ENCODE measurements at places on chromosomes 3 and 15.

- DNase-seq = peak; percentile 26
Measured at GRCh38 chr3:185082149-185082548, 70.7 kb downstream of the C3orf70 start.

- DNase-seq = no peak
Measured at GRCh38 chr3:46304739-46305138, 49.2 kb upstream of the CCR2 start.

DNA sequence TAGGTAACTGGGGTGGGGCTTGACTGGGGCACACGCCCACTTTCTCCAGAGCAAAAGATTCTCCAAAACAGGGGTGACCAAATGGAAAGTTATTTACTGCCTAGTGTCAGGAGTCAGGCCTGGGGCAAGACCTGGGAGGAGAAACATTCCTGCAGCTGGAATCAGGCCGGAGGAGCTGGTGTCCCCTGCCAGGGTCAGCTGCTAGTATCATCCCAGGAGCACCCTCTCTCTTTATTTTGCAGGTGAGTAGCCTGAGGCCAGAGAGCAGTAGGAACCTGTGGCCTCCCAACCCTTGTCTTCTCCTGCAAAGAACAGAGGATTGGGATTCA is 32.9 kb downstream of the DNAJB8 start:
- DNase-seq = no peak

- DNase-seq = no peak
Measured at GRCh38 chr3:31705736-31706135, 173.0 kb downstream of the STT3B start.

DNA sequence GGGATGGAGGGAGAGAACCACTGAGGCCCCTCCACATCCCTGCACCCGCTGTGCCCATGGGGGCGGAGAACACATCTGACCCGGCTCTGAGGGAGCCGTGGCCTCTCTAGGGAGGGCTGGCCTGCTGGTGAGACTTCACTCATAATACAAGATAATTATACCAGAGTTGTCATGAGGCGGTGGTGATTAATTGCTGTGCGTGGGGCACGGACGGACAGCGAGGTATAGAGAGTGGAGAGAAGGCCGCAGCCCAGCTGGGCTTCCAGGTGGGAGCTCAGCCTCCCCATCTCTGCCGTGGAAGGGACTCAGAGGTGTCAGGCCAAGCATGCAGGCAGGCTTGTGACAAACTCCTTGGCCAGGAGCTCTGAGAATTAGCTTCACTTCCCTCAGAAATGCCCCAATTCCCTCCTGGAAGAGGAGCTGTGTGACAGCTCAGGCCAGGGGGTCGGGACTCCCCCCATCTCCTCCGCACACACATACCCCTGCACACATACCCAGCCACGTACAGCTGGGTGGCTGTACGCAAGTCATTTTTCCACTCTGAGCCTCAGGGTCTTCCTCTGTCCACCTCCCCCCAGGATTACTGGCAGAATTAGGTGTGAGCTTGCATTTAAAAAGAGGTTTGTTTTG is 6.0 kb upstream of the GATA2 start:
- no peak for DNase-seq

DNA sequence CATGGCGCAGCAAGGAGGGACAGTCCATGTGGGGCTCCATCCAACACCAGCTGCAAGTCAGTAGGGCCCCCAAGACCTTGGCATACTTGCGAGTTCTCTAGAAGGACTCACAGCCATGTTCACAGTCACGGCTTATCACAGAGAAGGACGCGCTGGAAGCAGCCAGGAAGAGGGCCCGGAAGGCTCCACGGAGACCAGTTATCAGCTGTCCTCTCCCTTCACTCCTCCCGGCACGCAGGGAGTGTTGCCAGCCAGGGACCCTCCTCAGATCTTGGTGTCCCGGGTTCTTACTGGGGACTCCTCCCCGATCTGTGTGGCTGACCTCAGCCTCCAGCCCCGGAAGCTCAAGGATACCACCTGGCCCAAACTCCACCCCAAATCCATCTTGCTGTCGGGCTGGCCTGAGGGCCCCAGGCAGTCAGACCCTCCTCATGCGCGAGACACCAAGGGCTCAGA is 68.0 kb downstream of the SLTM start:
- DNase-seq = no peak

- DNase-seq = no peak
Measured at GRCh38 chr3:44464509-44464908, 13.0 kb downstream of the ZNF445 start.

DNA sequence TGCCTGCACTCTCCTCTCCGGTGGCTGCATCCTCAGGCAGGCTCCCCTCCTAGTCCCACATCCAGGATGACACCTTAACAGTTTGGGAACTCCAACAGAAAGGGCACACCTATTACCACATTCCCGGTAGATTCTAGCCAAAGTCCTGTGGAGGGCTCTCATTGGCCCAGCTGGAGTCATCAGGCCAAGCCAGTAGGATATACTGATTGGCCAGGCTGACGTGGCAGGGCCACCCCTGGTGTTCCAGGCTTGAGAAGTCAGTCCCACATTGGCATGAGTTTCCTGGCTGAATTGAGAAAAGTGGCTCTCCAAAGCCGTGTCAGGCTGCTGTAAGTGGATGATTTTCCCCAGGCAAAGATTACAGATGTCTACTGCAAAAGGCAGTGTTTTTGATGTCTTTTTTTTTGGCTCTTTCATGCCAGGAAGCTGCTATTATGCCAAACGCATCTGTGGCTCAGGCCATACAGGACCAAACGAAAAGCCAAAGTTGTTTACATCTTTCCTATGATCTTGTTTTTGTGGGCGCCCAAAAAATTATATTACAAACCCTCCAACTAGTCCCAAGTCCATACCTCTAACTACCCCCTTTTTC is 6.6 kb upstream of the BLM start:
- DNase-seq = no peak

GRCh38 chr3:147348976-147349375 is 57.4 kb downstream of the ZIC4 start:
- DNase-seq = no peak

- DNase-seq = no peak
Measured at GRCh38 chr3:46378426-46378942, 7.7 kb downstream of the CCR5 start.

DNA sequence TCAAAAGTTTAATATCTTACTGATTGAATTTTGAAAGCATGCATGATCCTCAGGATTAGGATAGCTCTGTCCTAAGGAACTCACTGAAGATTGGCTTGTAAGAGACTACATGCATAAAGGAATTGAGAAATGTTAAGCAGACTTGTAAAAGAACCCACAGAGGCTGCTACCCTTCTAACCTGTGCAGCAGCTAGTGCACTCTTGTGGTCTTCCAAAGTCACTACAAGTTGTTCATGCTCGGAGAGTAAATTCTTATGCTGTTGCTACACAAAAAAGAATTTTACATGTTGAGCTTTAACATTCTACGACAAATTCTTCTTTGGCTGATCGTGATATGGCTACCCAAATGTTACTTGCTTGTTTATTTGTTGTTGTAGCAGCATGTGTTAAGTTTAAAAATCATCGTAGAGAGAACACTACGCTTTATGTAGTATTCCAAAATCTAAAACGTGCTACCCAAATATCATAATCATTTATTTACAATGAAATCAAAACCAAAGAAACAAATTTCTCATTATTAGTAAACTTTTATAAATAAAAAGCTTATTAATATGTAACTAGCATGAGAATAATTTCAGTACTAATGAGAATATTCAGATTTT is 55.0 kb downstream of the GOLIM4 start:
- peak; percentile 29 for DNase-seq

DNA sequence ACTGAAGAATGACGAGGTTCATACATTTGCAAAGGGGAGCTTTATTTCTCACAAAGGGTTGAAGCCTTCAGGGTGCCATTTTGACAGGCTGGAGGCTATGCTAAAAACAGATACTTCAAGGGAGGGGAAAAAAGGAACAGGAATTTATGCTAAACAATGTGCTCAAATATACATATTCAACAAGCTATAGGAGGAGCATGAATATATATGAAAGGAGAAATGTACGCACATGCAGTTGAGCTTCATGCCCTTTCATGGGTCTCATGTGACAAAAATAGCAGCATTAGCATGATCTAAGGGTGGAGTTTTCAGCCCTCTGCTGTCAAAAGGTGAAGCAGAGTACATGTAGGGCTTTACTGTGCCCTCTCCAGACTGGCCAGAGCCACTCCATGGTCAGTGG is 44.3 kb upstream of the FSIP1 start:
- no peak for DNase-seq

DNA sequence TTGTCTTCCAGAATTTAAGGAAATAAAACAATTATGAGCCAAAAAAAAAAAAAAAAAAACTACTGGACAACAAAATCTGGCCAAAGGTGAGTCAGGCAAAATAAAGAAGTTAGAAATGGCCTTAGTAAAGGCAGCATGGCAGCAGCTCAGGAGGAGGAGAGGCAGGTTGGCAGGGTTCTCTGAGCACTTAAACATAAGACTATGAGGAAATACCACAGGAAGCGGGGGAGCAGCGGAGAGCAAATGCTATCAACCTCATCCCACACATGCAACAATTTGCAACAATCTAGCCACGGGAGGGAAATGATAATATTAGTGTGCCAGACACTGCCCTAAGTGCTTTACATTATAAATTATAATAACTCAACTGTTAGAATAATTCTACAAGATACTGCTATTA is 247.3 kb upstream of the NSMCE3 start:
- no peak for DNase-seq

DNA sequence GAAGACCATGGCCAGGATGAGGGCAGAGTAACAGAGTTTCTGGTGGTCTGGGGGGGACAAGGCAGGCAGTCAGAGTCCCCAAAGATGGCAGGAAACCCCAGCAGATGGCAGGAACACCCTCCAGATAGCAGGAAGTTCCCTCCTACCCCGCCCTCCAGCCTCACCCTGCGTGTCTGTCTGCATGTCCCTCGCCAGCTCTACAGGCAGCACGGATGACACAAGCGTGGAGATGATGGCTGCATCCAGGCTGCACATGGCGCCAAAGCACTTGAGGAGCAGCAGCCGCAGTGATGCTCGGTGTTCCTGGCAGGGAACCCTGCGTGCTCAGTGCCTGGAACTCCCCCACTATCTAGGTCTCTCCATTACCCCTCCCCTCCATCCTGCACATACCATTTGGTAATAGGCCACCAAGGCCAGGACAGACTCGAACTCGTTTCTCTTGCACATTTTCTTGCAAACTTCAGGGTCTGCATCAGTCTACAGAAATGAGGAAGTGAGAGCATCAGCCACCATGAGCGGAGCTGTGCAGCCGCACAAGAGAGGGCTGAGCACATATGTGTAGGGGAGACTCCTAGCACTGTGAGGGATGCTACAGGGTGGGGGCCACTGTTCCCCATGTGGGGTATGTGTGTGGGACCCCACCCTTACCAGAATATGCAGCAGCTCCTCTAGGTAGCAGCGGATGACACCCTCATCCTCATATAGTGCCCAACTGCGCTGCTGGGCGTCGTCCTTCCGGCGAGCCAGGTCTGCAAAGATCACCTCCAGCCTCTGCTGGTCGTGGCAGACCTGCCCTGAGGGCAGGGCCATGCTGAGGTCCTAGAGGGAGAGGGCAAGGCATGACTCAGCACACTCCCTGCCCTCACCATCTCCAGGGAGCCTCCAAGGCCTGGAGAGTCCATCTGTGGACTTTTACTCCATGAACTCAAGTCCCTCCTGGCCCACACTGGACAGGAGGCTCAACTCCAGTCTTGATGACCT is 6.0 kb downstream of the NCKIPSD start:
- DNase-seq = no peak

- DNase-seq = no peak
Measured at GRCh38 chr3:67118635-67119034, 120.5 kb downstream of the KBTBD8 start.

DNA sequence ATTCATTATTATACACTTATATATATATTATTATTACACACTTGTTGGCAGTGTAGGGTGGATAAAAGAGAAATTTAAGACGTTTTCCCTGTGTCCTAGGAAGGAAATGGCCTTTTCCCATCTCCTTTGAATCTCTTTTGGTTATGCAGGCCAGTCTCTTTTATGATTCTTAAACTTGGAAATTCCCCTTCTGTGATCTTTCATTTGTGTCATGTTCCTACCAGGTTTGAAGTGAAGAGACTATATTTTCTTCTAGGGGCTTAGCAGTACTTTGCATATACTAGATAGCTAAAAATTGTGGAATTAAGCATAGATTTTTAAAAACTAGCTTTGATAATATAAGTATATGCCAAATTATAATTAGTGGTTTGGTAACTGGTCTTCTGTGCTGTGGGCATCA is 58.5 kb downstream of the BBX start:
- no peak for DNase-seq

DNA sequence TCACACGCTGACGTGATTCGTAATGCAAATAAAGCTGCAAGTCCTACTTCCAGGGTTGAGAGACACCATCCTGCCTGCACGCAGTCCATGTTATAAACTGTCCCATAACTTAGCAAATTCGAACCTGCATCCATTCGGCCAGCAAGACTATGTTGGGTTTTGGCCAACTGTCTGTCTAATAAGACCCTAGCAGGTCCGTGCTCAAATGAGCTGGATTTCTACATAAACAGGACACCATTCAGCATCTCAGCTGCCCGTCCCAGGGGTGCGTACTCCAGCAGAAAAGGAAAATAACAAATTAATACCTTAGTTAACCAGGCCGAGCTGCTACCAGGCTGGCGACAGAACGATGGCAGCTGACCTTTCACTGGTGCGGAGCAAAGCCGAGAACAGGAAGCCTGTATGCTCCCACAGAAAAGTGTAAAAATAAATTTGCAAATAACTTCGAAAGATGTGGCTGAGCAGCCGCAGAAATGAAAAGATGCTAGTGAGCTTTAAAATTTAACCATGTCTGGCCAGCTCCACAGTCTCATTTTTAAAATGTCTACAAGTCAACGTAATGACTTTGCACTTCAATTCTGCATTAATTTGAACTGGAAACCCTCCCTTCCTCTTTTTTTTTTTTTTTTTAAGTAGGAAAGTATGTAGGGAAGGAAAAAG is 97.1 kb upstream of the SNRPA1 start:
- DNase-seq = no peak

- DNase-seq = no peak
Measured at GRCh38 chr3:130663092-130663491, 83.5 kb downstream of the PIK3R4 start.

GRCh38 chr3:144708437-144708836 is 736.8 kb downstream of the DIPK2A start:
- no peak for DNase-seq

GRCh38 chr3:133413161-133414020 is 13.5 kb downstream of the BFSP2 start:
- no peak for DNase-seq

DNA sequence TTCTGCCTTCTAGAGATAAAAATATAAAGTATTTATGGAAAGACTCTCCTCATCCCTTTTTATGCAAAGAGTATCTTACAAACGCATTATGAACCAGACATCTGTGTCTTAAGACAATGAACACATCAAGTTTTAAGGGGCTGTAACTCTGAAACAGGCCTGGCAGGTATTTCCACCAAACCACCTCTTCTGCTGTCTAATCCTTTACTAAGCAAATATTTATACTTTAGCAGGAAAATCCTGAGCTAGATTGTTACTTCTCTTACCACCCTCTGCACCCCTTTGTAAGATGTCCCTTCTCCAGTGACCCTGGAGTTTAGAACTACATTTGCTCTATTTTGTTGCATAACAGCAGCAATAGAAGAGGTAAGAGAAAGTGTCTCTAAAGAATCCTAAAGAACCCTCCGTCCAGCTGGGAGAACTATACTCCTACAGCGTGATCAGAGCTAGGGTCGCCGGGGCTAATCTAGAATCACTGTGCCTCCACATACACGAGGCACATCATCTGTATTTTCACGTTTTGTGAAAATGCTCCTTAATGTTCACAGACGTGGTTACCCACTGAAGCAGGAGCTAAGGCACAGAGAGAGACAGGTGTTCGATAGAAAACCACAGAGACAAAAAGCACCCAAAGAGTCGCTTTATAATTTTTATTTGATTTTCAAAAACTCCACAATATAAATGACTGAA is 129.6 kb downstream of the FOXP1 start:
- no peak for DNase-seq

- DNase-seq = no peak
Measured at GRCh38 chr15:90001683-90002427, 731 bp downstream of the ZNF710 start.

Data from kidney epithelial cell (primary cell).